AG09309 (cell line): ENCODE measurements at places on chromosomes 3 and 15.

DNA sequence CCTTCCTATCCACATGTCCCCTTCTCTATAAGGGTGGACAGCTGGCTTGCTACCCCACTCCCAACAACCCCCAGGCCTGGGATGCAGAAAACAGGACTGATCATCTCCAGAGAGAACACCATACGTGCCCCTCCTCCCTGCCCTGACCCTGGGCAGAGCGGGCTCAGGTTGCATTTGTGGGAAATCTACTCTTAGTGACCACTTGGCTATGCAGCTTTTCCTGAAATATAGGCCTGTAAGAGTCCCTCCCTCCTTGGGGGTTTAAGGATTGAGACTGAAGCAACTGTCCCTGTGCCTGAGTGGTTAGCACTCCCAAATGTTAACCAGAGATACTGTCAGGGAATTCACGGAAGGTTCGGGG, 11.7 kb downstream of the SH2D7 start:
- no peak for DNase-seq

DNA sequence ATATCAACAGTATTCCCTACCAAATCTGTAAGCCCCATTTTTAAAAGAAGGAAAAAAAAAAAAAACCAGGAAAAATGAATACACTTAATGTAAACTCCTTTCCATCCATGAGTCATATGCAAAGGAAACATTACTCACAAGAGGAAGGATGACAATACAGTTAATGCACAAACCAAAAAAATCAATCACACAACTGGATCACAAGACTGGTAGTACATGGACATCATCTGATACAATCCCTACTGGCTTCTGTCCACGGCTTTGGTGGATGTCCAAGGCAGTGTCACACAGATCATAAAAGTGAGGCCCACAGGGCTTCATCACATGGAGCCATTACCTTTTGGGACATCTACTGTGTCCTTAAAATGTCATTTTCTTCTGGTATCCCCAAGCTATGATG, 44.0 kb downstream of the SUCLG2 start:
- DNase-seq = no peak

DNA sequence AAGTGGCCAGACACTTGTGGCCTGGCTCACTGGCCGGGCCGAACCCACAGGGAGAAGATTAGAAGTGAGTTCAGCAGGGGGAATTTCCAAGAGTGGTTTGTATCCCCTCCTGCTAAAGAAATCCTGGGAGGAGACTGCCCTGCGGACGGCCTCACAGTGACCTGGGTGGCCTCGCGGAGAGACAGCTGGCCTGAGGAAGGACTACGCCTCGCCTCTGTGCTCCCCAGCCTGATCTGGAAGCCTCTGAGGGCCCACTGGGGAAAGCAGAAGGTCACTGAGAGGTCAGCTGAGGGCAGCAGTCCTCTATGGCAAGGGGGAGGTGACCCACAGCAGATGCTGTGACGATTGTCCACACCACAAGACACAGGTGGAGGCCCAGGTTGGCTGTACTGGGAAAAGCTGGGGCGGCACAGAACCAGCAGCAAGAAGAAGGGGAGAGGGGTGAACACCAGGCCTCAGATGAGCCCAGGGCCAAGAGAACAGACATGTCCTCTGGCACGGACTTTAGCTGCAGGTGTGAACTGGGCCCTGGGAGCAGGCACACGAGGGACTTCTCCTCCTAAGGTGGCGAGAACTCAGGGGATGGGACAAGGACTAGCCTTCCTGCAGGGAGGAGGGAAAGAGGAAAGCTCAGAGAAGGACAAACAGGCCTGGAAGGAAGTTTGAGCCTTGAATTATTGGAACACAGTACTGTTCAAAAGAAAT, 37.2 kb upstream of the DLG1 start:
- DNase-seq = no peak

DNA sequence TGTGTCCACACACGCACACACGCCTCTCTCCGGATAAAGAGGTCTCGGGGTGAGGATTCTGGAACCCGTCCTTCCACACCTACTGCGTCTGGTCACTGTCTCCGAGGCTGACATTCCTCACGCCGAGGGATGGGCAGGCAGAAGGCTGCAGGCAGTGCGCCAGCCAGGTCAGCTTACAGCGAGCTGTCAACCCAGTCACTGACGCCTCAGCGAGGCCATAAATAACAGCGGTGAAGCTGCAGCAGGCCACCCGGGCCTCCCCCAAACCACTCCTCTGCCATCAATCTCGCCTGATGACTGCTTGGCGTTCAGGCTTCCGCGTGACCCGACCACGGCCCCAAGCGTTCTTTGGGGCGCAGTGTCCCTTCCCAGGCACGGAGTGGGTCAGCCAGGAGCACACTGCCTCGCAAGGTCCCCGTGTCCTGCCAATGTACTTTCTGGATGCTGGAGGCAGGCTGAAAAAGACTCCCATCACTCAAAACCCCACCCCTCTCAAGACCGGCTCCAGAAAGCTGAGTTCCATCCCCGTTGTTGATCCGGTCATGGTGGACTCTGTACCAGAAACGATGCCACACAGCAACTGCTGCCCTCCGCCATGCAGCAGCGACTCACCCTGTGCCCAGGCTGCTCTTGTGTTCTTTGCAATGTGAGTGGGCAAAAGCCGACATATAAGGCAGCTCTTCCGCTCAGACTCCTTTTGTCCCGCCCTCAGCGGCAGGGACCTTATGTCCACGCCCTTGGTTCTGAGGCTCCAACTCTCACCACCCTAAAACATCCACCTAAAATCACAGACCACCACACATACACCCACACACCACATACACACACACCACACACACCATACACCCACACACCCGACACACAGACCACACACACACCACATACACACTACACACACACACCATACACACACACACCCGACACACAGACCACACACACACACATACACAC, 27.1 kb downstream of the CPN2 start:
- no peak for DNase-seq

GRCh38 chr3:139561255-139561817, 21.8 kb upstream of the RBP1 start:
- no peak for DNase-seq

GRCh38 chr15:40368719-40369473, 10.9 kb downstream of the DISP2 start:
- DNase-seq = no peak

DNA sequence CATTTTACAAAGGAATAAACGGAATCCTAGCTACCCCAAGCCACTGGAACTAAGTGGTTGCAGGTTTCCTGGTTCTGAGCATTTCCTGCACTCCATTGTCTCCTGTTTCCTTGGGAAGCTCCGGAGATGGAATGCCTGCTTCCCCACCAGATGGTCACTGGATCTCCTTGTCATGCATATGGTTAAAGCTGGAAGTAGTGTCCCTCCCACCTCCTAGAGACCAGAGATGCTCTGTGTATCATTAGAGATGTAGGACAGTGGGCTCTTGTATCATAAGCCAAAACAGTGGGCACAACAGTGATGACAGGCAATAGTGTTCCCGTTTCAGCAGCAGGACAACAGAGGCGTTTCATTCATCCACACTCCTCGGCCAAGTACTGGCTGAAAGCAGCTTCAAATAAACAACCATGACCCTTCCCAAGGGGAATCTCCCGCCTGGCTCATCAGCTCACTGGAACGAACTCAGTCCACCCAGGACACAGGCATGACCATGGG, 136.2 kb upstream of the EIF1B start:
- DNase-seq = no peak

DNA sequence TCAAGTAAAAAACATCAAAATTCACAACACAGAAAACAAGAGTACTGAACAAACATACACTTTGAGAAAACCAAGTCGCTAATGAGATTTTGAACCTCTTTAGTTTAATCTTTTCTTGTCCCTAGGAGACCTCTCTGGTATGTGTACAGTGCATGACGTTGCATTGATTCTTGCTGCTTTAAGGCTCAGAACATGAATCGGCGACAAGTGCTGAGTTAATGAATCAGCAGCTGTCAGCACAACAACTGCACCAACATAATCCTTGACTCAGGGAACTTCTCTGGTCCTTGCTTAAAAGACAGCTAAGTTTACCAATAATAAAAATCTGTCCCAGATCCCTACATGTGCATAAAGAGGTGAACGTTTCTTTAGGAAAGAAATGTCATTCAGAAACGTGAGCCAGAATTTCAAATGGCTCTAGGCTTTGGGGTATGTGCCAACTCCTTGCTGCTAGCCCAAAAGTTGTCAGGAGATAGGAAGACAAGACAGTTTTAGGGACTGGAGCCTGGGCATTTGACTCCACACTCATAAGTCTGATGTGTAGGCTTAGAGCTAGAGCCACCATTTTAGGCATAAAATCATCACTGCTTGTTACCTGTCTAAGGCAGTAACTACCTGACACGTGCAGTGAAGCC, 86.9 kb downstream of the IL5RA start:
- DNase-seq = no peak

GRCh38 chr15:29034593-29035335, 149.0 kb downstream of the APBA2 start:
- DNase-seq = no peak
